ENCODE measurements at places on chromosomes 12 and 14.

DNA sequence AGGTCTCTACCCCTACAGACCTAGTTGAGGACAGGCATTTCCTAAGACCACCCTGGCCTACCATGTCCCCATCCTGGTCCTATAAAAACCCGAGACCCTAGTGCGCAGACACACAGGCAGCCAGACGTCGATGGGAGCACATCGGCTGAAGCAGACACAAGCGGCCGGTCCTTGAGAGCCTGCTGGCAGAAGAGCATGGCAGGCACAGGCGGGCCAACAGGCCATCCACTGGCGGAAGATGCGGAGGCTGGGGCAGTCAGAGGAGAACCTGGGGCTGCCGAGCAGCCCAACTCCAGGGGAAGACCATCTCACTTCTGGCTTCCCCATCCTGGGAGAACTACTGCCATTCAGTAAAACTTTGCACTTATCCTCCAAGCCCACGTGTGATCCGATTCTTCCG is 396.8 kb downstream of the AEBP2 start:
- DNase-seq = no peak

DNA sequence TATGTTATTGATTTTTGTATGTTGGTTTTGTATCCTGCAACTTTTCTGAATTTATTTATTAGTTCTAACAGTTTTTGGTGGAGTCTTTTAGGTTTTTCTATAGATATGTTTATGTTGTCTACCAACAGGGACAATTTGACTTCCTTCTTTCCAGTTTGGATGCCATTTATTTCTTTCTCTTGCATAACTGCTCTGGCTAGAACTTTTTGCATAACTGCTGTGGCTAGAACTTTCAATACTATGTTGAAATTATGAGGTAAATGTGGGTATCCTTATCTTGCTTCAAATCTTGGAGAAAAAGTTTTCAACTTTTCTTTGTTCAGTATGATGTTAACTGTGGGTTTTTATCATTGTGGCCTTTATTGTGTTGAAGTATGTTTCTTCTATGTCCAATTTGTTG is 39.9 kb upstream of the PLBD1 start:
- DNase-seq = no peak

- no peak for DNase-seq
Measured at GRCh38 chr12:57454566-57455373, at the start of gene INHBE. Gene INHBE, plus strand, starts transcription at chr12:57455307. Its CDS starts 230 bp downstream, at chr12:57455537.

DNA sequence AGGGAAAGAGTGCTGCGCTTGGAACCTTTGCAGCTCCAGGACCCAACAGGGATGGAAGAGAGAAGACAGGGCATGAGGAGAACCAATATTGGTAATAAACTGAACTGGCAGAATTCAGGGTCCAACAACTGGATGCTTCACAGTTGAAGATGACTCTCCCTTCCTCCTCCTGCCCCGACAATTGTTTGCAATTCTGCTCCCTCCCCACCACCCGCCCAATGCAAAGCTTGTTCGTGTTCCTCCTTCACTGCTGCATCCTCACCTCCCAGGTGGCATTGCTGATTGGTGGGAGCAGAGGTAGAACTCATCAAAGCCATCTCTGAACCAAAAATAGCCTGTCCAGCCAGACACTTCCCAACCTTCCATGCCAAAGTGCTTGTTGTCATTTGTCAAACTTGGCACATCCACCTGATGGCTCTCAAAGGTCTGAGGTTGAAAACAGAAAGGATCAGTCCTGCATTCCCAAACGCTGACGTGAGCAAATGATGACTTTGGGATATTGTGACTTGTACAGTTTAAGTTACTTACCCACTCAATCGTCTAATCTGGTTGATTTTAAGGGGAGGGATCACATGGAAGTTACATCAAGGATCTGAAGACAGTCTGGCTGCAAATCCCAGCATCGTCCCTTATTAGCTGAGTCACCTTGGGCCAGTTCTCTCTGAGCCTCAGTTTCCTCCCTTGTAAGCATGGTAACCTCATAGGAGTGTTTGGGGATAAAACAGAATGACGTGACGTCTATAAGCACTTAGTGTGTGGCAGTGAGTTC is 242.6 kb upstream of the CRY1 start:
- DNase-seq = no peak

GRCh38 chr14:87966816-87967215 is 26.2 kb downstream of the GALC start:
- no peak for DNase-seq

GRCh38 chr14:30402846-30403245 is 156.1 kb upstream of the G2E3 start:
- DNase-seq = no peak

GRCh38 chr12:88544991-88545980 is 35.0 kb downstream of the KITLG start:
- DNase-seq = no peak
